ENCODE measurements at places on chromosomes 3 and 15.
A peak's percentile ranks its signal among the peaks of the same experiment; 100 is the strongest.

- no peak for DNase-seq
These were observed 28.2 kb downstream of the IQCF6 start for GRCh38 chr3:51750878-51751277.

GRCh38 chr15:77036537-77037387 lies 34.1 kb downstream of the TSPAN3 start:
- no peak for DNase-seq

DNA sequence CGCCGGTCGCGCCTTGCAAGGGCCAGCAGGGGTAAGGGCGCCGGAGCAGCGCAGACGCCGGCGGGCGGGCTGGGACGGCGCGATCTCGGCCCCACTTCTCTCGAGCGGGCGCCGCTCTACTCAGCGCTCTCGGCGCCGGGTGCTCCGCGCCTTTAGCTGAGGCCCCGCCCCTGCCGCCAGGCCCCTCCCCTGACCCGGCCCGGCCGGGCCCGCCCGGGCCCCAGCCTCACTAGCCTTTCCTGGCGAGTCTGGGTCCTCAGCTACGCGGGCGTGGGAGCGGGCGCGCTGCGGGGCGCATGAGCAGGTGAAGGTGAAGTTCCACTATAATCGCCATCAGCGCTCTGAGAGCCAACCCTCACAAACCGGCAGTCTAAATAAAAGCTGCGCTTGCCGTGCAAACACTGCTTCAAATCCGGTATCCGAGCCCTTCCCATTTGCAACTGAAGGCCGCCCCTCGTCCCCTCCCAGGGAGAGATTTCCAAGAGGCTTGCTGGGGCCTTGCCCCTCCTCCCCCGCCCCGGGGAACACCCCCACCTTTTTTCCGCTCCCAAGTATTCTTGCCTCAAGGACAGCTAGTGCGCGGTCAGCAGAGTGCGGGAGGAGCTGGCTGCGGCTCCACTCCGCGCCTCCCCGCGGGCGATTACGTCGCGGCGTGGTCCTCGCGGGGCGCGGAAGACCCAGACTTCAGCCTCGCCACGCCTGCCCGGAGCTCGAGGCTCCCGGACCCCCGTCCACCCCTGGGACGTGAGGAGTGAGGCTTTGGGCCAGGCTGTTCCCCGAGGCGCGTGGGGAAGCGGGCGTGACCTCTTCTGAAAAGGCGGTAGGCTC lies at the start of gene RPP25:
Gene RPP25, minus strand, starts transcription at position 125 of the 828 bp plus-strand sequence. CDS start 189 bp downstream, outside the sequence.
- DNase-seq: peak; percentile 61

DNA sequence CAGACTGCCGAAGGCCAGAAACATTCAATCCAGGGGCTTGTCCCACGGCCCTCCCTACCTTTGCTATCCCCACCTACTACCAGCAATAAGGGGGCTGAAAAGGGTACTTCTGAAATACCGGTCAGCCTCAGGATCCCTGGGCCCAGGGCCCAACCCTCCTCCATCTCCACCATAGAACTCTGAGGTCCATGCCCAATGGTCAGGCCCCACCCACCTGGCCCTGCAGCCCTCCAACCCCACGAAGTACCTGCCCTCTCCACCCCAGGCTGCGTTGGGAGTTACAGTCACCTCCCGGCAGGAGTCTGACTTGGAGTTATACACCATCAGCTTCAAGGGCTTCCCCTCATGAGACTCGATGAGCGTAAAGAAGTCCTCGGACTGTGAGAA lies 6.9 kb downstream of the GORASP1 start:
- DNase-seq: no peak

Measured in astrocyte of the spinal cord (primary cell).